SJSA1 (cell line): ENCODE measurements at places on chromosomes 3 and 15. TPM values are rescaled to one million over a fixed set of nuclear protein-coding genes. Genes with fewer than 3 reads are reported as not detected.

- DNase-seq: no peak
These were observed 25.8 kb downstream of the LDHAL6B start for GRCh38 chr15:59232476-59232875.

DNA sequence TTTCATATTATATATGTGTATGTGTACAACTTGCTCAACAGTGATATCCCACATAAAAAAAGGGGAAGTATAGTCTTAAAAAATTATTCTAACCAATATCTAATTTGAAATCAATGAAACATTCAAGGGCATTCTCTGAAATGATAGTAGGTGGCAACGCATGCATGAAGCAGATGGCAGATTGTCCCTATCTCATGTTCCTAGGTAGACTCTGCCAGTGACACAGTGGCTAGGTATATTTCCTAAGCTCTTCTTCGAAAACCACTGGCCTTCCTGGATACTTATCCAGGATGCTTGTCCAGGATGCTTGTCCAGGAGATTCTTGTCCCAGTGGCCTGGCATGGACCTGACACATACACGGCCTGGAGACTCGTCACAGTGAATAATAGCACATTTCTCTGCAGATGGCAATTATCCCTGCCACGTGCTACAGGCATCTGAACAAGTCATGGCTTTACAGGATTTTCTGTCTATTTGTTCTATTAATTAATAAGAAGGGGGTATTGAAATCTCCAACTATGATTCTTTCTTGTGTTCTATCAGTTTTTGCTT lies 54.9 kb downstream of the OCA2 start:
- no peak for DNase-seq

- no peak for DNase-seq
These were observed 273.2 kb downstream of the MECOM start for GRCh38 chr3:169390271-169390670.

The SKOR1 gene
- total RNA-seq: not detected in 2 replicates

The PP2D1 gene
- not detected in 2 replicates for total RNA-seq

The TGM4 gene
- 0.05 TPM in 1 of 2 replicates, not detected in the other for total RNA-seq
